Psoas muscle (tissue), 8 donors: ENCODE measurements at places on chromosomes 2 and 18. TPM values are rescaled to one million over a fixed set of nuclear protein-coding genes. Genes with fewer than 3 reads are reported as not detected.
A peak's percentile ranks its signal among the peaks of the same experiment; 100 is the strongest.

ANKRD30B gene
- 0.04 TPM for total RNA-seq

TUBA3E gene
- total RNA-seq, result not detected

SLC8A1 gene
- 2.9 TPM for total RNA-seq

CHRNG gene
- total RNA-seq, result 94.1 TPM

L3MBTL4 gene
- 1.1 TPM for total RNA-seq

CTDP1 gene
- 9.7 TPM for total RNA-seq

REG1B gene
- 0.52 TPM for total RNA-seq

DHRS9 gene
- total RNA-seq, result 0.49 TPM

GRCh38 chr2:239978411-239978810 is 46.7 kb downstream of the NDUFA10 start:
- no peak for DNase-seq

GRCh38 chr2:129242269-129242668 is 737.2 kb upstream of the RAB6C start:
- DNase-seq, result no peak

DNA sequence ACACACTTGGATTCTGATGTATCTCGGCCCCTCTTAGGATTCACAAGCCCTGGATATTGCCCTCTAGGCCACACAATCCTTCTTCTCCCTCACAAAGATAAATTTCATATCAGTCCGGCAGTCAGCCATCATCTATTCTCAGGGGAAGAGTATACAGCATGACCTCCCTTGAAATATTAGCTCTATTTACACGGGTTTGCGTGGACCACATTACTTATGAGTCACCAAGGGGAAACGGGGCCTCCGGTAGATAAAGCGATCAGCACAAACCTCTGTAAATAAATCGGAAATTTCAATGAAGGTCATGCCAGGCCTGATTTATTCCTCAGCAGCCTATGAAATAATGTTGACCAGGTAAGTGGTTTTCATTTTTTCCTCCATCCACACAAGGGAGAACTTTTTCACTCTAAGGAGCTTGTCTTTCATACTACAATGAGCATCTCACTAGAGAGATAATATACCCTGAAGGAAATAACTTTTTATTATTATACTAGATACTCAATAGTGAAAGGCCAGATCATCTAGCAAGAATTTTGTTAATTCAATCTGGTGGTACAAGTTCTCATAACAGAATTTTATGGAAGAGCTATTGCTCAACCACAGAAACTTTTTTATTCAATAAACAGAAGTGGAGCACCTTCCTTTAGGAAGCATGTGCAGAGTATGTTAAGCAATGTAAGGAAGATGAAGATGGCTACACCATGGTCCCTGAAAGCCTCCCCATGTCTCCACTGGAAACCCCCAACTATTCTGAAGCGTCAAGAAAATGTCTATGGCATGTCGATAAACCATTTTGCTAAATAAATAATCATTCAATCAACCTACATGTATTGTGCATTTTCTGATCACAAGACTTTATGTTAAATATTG is 125.2 kb upstream of the PIK3C3 start:
- no peak for DNase-seq

DNA sequence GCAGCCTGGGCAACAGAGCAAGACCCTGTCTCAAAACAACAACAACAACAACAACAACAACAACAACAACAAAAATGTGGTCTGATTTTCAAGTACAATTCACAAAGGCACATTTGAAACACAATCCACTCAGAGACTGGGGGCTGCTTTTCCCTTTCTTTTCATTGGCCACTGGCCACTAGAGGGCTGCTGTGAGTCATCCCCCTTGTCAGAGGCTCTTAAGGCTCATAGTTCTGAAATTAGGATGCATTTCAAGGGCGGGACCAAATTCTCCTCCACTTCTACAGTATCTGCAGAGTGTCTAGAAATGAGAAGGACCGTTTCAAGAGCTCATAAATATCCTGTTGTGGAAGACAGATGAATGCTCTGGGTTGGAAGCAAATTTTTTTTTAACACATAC is 285.4 kb downstream of the NRXN1 start:
- no peak for DNase-seq

DNA sequence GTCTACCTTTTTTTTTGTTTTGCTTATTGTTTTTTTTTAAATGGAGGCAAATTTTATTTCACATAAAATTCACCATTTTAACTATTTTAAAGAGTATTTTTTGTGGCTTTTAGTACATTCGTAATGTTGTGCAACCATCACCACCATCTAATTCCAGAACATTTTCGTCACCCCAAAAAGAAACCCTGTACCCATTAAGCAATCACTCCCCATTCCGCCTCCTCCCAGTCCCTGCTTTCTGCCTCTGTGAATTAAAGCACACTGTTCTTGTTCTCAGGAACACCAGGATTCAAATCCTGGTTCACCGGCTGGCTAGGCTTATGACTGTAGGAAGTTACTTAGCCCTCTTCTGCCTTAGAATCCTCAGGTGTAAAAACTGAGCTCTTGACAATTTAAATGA is 36.9 kb upstream of the EPAS1 start:
- no peak for DNase-seq

GRCh38 chr2:207341112-207341750 is 175.5 kb upstream of the KLF7 start:
- DNase-seq, result no peak

DNA sequence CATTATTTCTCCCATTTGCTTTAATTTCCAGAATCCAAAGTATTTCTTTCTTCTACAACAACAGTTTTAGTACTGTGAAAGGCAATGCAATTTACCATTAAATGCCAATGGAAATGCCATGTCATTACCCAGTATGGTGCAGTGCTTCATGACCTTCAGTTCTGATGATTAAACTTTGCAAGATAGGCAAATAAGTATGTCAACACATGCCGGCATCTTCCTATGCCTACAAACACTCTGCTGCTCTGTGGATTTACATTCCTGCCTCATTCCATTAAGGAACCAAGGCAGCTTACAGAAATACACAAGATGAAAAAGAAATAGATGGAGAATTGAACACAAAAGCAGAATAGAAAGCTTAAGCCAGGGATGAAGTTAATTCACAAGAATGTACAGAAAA is 52.7 kb upstream of the PROKR1 start:
- no peak for DNase-seq

DNA sequence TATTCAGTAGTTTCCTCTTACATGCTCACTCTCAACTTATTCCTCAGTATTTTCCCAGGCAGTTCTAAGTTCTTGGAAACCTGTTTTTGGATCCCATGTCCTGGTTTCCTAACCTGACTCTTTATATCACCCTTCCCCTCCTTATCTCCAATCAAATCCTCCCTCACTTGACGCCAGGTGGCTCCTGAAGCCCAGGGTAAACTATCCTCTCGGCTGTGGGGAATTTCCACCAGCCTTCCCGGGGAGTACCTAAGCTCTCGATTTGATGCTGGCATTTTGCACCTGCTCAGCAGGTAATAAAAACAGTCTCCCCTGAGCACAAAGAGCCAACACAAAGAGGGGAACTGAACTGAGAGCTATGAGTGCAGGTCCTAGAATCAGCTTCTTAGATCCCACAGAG is 538.0 kb downstream of the SLC4A3 start:
- DNase-seq, result no peak

GRCh38 chr2:208097801-208098200 is 26.5 kb downstream of the CRYGD start:
- DNase-seq, result no peak

DNA sequence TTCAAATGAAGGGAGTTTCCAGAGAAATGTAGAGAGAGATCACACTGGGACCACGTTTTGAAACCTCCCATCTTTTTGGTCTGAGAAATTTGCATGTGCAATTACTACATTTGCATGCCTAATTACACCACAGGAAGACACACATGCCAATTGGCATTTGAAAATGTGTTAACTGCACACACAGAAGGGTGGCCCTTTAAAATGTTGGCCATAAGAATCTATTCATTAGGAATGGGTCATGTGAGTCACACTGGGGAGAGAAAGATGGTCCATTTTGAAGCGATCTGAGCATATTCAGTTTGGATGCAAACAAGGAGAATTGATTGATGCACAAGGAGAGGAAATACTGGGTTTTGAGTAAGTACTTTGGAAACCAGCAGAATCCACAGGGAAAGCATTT is 1407.1 kb upstream of the ACVR2A start:
- no peak for DNase-seq

GRCh38 chr18:64714086-64714485 is 565.2 kb upstream of the LINC00305 start:
- DNase-seq, result no peak

DNA sequence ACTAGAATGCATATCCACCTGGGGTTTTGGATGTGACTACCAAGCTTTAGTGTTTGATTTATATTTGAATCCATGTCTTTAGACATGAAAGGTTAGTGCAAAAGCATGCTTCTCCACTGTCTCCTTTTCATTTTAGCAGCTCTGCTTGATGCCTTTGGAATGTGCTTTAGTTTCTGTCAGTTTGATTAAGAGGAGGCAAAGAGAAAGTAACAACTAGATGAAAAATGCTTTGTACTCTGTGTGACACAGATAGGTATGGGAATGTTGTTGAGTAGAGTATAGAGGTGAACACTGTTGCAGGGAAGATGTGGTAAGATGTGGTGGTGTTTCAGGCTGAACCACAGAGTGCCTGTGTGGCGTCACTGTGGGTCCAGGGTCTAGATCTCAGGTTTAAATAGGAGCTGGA is 19.8 kb downstream of the PIK3C3 start:
- no peak for DNase-seq

DNA sequence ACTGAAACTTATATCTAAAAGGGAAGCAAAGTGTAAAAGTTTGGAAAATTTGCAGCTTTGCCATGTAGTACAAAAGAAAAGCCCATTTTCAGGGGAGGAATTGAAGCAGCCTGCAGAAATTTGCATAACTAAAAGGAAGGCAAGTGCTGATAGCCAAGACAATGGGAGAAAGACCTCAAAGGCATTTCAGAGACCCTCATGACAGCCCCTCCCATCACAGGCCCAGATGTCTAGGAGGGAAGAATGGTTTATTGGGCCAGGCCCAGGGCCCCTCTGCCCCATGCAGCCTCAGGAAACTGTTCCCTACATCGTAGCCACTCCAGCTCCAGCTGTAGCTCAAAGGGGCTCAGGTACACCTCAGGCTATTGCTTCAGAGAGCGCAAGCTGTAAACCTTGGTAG is 14.4 kb upstream of the WDR75 start:
- DNase-seq, result no peak

- no peak for DNase-seq
Observed at GRCh38 chr2:44429034-44429433, 67.3 kb downstream of the CAMKMT start.

DNA sequence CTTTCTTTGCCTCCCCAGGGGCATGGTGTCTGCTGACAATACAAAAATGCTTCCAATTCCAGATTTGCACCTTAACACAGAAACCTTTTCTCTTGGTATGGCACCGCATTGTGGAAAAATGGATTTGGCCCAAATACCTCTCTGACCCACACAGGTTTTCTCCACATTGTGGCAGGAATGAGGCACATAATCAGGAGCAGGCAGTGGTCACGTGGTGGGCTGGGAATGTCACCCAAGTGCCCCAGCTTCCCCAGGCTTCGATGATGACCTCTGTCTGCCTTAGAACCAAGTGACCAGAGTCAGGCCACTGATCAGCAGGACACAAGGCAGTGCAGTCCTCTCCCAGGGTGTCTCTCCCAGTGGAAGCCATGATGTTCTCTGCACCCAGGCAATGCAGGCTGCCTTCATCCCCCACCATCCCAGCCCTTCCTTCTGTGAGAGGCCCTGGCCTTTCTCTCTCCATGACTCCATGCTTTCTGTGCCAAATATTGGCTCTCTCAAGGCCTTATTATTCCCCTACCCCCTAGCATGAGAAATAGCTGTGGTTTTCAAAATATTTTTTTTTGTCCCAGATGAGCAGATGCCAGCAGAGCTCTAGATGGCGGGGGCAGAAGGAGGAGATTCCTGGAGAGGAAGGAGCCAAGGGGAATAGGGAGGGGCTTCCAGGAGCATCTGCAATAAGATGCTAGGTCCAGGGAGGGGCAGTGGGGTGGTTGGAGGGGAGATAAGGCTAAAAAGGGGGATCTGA is 198.9 kb downstream of the ACKR3 start:
- DNase-seq, result no peak

GRCh38 chr18:2143636-2144035 is 427.7 kb downstream of the METTL4 start:
- DNase-seq, result no peak

GRCh38 chr2:68169308-68169707 is 11.6 kb downstream of the PNO1 start:
- no peak for DNase-seq

GRCh38 chr2:54549917-54550518 is 93.9 kb downstream of the SPTBN1 start:
- DNase-seq, result no peak

GRCh38 chr2:194674043-194674442 is 983.0 kb upstream of the SLC39A10 start:
- no peak for DNase-seq

DNA sequence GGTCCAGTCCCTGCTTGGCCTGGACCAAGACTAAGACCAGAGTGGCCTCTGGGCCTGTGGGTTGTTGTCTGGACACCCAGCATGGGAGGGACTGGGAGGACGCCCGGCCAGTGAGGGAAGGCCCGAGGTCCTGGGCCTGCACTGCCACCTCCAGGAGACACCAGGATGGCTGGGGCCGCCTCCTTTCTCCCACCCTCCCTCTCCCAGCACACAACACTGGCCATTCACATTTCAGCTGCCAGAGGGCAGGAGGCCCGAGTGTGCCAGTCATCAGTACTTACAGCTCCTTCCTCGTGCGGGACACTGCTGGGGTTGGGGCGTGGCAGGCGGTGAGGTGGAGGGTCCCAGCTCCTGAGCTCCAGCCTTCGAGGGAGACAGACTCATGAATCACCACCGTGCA is 133.5 kb downstream of the ASB1 start:
- DNase-seq, result no peak

- DNase-seq, result peak; percentile 73
Observed at GRCh38 chr2:23669413-23670244, 257.3 kb downstream of the ATAD2B start.

DNA sequence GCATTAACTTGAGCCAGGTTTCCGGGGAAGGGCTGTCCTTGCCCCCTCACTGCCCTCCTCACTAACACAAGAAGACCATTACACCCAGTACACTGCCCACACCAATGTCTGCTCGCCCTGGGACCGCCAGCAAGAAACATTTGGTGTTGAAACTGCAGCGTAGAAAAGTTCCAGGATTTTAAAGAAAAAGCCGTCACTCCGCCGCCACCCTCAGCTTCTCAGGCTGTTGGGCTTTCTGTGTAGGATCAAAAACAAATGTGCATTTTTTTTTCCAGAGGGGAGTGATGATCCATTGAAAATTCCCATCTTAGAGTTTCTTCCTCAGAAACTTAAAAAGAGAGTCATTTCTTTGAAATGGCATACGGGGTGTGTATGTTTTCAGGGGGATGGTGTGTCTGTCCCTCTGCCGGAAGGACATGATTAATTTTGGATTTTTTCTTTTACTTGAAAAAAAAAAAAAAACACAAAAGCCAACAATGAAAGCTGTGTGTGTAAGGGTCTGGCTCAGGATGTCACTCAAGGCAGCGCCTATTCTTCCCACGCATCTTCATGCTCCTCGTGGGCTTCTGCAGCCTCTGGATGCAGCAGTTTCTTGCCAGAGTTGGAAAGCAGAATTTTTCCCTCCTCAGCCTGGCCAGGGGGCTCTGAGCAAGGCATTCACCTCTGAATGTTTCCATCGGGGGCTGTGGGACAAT is 184.9 kb downstream of the GLI2 start:
- no peak for DNase-seq

- DNase-seq, result peak; percentile 71
Observed at GRCh38 chr2:1707771-1708418, 36.4 kb downstream of the PXDN start.
